ENCODE measurements at places on chromosomes 11 and 22.

DNA sequence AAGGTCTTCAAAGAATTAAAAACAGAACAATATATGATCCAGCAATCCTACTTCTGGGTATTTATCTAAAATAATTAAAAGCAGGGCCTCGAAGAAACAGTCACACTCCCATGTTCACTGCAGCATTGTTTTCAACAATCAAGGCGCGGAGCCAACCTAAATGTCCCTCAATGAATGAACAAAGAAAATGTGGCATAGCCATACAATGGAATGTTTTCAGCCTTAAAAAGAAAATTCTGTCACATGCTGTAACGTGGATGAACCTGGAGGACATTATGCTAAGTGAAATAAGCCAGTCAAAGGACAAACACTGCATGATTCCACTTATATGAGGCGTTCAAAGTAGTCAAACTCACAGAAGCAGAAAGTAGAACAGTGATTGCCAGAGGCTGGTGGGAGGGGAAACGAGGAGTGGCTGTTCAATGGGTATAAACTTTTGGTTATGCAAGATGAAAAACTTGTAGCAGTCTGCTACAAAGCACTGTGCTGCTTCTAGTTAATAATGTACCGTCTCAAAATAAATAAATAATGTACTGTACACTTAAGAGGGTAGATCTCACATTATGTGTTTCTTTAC, 41.2 kb downstream of the SNX19 start:
- DNase-seq, result no peak

- peak; percentile 64 for DNase-seq
Observed at GRCh38 chr11:63567044-63567840, 4.1 kb upstream of the PLAAT2 start.

DNA sequence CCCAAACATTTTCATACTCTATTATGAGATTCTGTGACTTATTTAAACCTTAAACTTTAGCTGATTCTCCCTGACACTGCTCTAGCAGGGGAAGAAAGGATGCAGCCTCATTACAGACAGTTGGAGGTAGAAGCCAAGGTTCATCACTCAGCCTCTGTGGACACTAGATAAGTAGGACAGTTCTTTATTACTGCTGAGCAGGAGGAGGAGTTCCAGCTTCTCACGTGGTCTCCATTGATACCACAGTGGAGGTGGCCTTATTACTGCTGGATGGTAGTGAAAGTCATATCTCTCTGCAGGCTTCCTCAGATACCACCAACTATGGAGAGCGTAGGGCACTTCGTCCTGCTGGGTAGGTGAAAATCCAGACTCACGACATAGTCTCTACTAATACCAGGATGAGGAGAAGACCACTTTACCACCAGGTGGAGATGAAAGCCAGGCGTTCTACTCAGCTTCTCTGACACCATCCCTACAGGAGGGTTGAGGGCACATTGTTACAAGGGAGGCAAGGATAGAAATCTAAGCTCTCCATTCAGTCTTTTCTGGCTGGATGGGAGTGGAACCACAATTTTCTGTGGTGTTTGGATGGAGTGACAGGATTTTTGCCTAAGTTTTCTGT, 13.1 kb upstream of the ANGPTL5 start:
- no peak for DNase-seq

DNA sequence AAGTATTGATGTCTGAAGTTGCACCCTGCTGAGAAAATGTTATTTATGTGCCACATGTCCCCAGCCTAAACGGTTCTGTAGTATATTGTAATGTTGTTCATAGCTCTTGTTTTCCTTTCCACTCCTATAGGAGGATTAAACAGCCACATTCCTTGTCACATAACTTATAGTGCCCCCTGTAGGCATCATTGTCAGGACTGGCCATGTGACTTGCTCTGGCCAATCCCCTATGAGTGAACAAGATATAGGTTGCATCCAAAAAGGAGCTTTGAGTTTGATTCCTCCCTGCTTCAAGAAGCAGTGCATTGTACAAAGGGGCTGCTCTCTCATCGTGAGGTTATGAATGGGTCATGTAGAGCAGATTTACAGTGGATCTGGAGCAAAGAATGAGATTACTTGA, 717.6 kb upstream of the ANO5 start:
- DNase-seq, result no peak

- no peak for DNase-seq
Observed at GRCh38 chr11:96472085-96472484, 82.3 kb downstream of the JRKL start.

Data from HFF-Myc (cell line).